Anterior cingulate cortex (tissue), 58 donors: ENCODE measurements at places on chromosomes 4 and X.

- no peak for DNase-seq
These were observed 6.3 kb upstream of the PPP2R2C start for GRCh38 chr4:6478546-6479220.

- no peak for DNase-seq
These were observed 44.5 kb upstream of the SCML1 start for GRCh38 chrX:17692709-17693346.

GRCh38 chr4:22485737-22486136 lies 30.1 kb downstream of the ADGRA3 start:
- DNase-seq: no peak

- no peak for DNase-seq
These were observed 155.6 kb downstream of the BMPR1B start for GRCh38 chr4:94913316-94913715.

DNA sequence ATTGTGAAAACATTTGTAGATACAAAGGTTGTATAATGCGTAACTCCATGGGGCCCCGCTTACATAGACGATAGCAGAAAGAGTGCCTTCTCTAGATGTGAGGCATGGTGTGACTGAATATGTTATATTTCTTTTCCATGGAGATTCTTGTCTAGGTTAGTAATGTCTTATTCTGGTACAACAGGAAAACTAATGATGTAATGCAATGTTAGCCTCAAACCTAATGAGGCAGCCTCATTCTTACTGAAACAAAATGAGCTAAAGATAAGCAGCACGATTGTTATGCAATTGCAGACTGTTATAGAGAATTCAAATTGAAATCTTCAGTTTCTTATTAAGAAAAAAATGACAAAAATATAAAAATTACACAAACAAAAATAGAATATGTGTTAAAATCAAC lies 171.1 kb upstream of the ANKRD50 start:
- no peak for DNase-seq

- DNase-seq: peak; percentile 0
These were observed at the start of gene SLC10A6 for GRCh38 chr4:86848732-86849619. Gene SLC10A6, minus strand, starts transcription at chr4:86849384. Its CDS starts 269 bp downstream, at chr4:86849115.
